ENCODE measurements at places on chromosomes 4 and X.

DNA sequence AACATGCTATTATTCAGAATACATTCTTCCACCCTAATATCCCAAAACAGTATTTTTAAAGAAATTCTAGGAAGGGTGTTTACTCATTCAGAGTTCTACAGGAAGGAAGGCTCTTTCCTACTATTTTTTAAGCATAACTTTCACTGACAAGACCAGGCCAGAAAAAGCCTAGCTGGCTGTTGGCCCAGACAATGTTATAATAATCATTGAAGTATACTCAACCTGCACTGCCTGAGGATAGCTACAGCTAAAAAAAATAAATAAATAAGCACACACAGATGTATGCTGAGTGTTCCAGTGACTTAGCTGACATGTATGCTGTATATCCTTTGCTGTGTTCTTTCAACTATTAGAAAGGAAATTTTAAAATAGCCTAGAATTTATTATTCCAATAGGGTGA, 145.8 kb upstream of the SPRY1 start:
- DNase-seq, result no peak

DNA sequence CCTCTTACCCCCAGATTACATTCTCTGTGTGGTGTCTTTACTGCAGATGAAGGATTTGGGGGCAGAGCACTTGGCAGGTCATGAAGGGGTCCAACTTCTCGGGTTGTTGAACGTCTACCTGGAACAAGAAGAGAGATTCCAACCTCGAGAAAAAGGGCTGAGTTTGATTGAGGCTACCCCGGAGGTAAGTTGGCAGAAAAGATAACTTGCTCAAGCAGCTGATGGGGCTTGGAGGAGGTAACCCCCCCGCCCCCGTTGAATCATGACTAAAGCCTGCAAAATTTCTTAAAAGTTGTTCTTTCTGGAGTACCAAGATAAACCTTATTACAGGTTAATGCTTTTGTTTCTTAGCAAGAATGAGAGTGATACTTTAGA, 1.5 kb downstream of the CCNG2 start:
- no peak for DNase-seq

- DNase-seq, result peak; percentile 24
These were observed 378.4 kb downstream of the ANKRD50 start for GRCh38 chr4:124334119-124334518.

DNA sequence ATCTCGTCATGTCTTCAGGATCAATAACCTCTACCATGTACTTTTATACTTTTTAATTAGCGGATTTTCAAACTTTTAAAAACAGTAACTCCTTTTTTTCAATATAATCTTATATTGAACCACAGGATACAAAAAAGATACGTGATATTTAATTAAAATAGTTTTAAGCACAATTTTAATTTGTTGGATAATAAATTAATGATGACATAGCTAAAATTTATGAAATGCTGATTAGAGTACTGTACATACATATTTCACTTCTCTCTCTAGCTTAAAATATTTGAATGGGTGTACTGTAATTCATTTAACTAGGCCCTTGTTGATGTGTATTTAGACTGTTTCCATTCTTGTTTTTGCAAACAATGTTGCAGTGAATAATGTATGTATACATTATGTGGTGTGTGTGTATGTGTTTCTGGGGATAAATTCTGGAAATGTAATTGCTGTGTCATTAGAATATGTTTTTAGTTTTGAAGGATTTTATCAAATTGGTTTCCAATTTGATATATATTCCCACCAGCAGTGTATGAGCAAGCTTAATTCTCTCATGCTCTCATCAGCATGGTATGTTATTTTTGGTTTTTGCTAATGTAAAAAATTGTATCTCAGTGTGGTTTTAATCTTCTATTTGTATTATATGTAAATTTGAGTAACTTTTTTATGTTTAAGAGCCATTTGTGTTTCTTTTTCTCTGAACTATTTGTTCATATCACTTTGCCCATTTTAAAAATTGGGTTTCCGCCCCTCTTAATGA, 66.4 kb downstream of the CDKL5 start:
- DNase-seq, result no peak

GRCh38 chr4:74093981-74094623, 4.9 kb downstream of the CXCL2 start:
- no peak for DNase-seq

GRCh38 chrX:132059973-132060540, 37.0 kb downstream of the STK26 start:
- no peak for DNase-seq

All from Panc1 (cell line).